Lower leg skin (tissue), 4 donors: ENCODE measurements at places on chromosomes 11 and 22.

- no peak for DNase-seq
Measured at GRCh38 chr11:128911701-128912100, 20.5 kb downstream of the KCNJ5 start.

DNA sequence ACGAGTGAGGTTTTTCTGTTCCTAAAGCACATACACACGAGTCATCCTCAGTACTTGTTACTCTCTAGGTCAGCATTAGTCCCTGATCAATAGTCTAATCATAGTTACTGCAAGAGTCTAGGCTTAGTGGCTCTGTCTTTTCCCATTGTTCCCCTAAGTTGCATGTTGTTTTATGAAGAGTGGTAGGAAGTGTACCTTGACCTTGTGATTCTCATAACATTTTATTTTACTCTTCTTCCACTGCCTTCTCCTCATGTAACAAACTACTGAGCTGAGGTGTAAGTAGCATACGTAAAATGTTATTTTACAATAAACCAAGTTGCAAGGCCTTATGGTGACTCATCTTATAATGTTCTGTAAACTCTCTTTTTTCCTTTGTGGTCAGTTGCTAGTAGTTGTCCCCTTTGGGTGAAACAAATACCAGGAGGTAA is 15.0 kb downstream of the METTL15 start:
- no peak for DNase-seq

DNA sequence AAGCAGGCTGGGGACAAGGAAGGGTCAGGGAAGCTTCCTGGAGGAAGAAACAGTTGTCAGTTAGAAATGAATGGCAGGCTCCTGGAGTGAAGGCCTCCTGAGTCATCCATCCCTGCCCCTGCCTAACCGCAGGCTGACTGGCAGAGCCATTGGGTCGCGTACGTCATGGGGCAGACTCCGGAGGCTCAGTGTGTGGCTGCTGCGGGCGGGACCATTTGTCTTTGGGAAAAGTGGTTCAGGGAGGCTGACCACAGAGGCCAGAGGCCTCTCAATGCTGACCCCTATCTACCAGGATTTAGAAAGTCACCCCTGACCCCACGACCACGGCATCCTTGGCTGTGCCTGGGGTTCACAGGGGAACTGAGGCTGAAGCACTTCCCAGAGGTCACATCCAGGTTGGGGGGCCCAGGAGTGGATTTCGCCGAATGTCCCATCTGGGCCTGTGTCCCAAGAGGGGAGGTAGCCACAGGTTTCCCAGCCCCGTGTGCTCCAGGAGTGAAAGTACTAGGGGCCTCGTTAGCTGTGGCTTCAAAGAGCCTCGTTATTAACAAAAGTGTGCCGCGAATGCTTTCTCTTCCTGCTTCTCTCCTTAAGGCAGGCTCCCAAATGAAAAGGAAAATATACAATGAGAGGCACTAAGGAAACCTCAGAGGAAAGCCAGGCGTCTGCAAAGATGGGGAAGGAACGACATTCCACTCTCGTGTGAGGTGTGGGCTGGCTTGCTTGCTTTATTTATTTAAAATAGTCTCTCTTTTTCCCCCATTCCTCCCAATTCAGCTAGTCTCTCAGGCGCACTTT is 58.9 kb downstream of the FLRT1 start:
- no peak for DNase-seq

- DNase-seq: no peak
Measured at GRCh38 chr11:128725630-128726319, 31.9 kb downstream of the FLI1 start.

DNA sequence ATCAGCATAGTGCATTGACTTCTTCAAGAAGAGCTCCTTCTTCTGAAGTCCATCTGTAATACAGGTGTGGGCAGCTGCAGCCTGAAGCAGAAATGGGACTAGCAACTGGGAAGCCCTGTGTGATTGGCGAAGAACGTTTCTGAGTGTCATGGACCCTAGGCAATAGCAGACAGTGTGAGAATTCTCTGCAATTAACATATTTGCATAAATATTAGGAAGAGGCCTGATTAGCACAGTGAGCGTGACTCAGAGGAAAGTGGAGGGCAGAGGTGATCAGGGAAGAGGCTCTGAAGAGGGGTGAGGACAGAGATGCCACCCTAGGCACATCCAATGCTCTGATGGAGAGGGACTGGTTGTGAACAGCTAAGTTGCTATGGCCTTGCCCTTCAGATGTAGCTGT is 171.2 kb upstream of the ZBED5 start:
- no peak for DNase-seq

DNA sequence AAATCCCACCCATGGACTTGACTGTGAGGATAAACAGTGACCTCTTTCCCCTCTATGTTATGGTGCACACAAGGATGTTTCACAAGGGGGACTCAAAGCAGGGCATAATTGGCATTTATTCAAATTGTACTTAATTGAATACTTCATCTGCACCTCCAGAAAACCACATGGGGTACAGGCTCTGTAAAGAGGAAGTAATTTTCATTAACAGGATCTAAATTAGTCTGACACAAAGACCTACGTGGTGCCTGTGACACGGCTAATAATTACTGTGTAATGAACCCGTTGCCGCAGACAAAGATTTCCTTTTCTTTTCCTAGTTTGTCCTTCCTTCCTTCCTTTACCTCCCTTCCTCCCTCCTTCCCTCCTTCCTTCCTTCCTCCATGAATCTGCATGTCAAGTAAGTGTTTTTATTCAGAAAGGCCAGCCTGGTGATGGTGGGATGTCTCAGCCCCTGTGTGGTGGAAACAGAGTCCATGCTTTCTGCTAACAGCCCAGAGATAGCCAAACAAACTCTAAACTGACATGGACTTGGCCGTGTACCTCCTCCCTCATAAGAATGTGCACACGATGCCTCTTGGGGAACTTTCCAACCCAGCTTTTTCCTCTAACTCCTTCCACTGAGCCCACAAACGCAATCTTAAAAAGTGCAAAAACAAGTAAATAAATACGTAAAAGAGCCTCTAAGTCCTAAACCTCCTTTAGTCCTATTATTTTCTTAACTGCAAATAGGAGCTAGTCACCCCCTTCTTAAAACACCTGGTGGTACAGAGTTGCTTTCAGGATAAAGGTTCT is 118.8 kb downstream of the INSC start:
- DNase-seq: no peak
